ENCODE measurements at places on chromosomes 3 and 15.

- DNase-seq: no peak
Observed at GRCh38 chr3:31196881-31197364, 302.5 kb upstream of the GADL1 start.

GRCh38 chr3:108076564-108076963, 14.3 kb downstream of the CD47 start:
- no peak for DNase-seq

- DNase-seq: no peak
Observed at GRCh38 chr3:99777708-99778107, 40.0 kb upstream of the CMSS1 start.

DNA sequence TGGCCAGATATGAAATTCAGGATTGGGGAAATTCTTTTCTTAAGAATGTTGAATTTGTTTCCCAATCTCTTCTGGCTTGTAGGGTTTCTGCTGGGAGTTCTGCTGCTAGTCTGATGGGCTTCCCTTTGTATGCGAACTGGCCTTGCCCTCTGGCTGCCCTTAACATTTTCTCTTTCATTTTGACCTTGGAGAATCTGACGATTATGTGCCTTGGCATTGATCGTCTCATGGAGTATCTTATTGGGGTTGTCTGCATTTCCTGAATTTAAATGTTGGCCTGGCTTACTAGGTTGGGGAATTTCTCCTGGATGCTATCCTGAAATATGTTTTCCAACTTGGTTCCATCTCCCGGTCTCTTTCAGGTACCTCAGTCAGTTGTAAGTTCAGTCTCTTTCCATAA, 152.2 kb downstream of the CFAP20DC start:
- no peak for DNase-seq

DNA sequence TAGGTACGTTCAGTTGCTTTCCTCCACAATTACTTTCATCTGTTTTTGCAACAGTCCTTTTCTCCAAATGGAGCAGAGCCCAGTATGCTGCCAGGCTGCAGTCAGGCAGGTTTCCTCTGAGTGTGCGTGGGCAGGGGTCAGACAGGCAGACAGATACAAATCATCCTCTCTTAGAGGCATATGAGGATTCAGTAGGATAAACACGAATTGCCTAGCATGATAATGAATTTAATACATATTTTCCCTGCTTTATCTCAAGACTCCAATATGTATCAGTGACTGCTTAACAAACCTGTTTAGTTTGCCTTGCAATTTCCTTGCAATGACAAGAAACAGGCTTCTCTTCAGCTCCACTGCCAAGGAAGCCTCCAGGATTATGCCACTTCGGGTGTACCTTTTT, 140.7 kb upstream of the NR2E3 start:
- DNase-seq: no peak

DNA sequence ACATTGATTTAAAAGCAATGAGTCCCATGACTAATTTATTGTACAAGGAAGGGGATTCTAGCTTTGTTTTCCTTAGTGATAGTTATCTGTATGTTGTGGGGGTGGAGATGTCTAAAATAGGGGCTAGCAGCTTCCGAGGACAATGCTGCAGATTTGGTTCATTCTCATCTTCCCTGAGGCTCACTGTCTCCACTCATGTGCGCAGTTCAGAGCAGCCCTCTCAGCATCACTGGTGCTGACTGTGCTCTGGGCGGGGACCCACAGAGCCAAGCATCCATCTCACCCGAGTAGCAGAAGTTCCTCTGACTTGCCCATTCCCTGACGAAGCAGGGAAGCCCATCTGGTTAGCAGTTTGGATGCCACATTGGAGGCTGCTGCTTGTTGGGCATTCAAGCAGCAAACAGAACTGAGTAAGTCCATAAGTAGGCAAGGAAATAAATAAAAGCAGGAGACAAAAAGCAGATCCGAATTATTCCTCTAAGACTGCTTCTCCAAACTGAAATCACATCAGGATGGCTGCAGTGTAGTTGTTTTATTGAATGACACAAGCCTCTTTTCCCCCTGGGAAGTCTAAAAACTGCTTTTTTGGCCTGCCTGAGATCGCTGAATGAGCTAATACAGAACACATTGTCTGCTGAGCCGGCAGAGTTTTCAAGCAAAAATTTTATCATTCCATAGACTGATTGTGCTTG, 27.5 kb downstream of the RARB start:
- no peak for DNase-seq

- no peak for DNase-seq
Observed at GRCh38 chr15:80582816-80583423, 112.2 kb upstream of the ABHD17C start.

DNA sequence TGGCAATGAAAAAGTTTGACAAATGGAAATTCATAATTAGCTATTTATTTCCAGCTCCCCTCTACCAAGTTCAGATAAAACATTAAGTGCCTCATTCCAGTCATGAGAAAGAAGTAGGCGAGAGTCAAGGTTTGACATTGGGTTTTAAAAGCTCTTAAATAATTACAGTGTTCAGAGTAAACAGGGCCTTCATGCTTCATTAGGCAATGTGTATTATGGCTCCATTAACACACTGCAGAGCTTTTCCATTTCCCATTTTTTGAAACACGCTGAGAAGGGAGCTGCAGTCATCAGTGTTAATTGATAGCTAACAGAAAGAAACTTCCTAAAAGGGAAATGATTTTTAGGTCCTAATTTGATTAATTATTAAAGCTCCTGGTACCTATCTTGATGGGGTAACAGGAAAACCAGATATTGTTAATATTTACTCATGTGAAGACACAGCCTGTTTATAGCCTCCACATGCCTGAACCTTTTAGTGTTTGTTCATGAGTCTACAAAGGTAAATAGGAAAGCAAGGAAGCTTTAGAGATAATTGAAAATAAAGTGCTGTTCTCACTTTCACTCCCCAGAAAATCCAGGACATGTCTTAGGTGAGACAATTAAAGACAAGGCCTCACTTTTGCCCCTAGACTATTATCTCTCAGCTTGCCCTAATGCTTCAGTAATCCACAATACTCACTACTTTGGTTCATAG, 28.7 kb downstream of the SST start:
- DNase-seq: no peak

DNA sequence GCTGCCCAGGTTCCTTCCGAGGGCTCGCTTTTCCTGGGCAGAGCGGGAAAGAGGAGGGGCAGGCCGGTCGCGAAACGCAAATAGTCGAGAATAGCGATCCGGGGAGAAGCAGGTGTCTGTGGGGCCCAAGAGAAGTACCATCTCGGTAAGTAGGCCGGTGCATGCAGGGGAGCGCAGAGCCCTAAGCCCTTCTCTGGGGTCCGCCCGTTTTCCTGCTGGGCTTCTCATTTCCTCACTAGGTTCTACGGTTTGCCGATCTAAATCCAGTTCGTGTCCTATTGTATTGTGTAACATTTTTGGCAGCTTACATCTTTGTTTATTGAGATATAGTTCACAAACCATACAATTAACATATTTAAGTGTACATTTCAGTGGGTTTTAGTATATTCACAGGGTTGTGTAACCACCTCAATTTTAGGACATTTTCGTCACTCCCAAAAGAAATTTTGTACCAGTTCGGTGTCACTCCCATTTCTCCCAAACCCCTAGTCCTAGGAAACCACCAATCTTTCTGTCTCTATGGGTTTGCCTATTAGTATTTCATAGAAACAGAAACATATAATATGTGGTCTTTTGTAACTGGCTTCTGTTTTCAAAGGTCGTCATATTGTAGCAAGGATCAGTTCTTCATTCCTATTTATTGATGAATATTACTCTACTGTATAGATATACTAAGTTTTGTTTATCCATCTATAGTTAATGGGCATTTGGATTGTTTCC, 6.8 kb upstream of the TRIM69 start:
- DNase-seq: no peak

DNA sequence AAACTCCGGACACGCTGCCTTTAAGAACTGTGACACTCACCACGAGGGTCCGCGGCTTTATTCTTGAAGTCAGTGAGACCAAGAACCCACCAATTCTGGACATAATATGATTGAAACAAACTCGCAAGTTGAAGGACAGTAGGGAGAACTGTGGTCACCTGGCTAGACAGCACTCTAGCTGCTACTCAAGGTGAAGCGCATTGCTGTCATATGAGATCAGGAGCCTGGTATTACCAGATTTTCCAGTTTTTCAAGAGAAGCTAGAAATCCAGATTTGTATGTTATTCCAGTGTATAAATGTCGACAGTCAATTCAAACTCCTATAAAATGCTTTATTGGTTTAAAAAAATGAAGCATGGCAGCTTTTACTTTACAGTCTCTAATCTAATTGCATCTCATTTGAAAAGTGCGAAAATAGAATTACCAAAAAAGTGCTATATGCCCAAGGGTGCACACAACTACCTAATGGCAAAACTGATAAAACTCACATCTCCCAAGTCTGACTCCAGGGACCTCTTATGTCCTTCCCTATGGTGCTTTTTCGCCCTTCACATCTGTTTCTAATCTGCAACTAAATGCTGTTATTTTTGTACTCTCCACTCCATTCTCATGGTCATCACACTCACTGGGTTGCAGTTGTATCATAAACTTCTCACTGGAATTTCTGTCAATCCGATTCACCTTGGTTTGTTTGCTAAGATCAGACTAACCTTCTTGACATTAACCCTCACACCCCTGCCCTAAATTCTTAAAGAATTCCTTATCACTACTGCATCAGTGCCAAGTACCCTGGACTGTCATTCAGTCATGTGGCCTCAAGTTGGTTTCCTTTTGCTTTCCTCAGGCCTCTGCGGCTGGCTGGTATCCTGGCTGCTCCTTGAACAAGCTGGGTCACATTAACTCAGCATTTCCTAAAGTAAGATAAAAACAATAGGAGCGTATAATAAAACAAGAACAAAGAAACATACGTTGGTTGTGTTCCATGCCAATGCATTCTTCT, 31.5 kb upstream of the ARHGEF26 start:
- DNase-seq: no peak

DNA sequence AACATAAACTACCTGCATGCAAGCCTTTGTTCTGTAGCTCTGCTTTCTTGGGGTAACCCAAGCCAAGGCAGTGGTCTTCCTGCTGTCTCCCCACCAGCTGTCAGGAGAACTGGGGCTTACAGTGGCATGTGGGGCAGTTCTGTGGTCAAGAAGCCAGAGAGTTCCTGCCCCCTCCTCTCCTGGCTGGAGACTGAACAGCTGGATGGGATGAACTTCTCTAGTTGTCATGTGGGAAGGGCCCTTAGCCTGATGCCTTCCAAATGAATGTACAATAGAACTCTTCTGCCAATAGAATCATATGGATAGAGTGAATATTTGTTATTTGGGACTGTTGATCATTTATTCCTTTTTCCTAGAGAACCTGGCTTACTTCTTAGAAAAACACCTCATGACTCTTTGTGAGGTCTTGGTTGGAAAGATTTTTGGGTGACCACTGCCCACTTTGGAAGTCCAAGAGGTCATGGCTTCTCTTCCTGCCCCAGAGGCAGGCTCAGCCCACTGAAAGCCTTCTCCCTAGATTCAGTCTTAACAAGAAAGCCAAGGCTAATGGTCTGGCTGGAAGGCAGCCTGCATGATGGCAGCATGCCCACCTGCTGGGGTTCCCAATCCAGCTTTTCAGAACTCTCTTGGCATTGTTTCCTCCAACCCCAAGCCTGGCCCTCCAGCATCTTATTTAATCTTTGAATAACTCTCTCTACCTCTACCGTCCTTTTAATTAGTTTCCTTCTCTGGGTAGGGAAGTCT, 462.9 kb upstream of the PROK2 start:
- no peak for DNase-seq

- no peak for DNase-seq
Observed at GRCh38 chr15:33810073-33810595, 158.2 kb upstream of the CHRM5 start.

GRCh38 chr3:190767851-190768250, 94.6 kb downstream of the GMNC start:
- no peak for DNase-seq

- DNase-seq: no peak
Observed at GRCh38 chr3:58043933-58044332, 35.7 kb downstream of the FLNB start.

GRCh38 chr3:21290557-21290956, 460.5 kb downstream of the ZNF385D start:
- no peak for DNase-seq

- no peak for DNase-seq
Observed at GRCh38 chr3:131444180-131444579, 58.6 kb downstream of the MRPL3 start.

Data from activated CD4-positive, alpha-beta T cell treated with anti-CD3 and anti-CD28 coated beads, Interleukin-2, amount 50 U/mL, for 1 hour (primary cell).